NCI-H82 (cell line): ENCODE measurements at places on chromosomes 12 and 14.

DNA sequence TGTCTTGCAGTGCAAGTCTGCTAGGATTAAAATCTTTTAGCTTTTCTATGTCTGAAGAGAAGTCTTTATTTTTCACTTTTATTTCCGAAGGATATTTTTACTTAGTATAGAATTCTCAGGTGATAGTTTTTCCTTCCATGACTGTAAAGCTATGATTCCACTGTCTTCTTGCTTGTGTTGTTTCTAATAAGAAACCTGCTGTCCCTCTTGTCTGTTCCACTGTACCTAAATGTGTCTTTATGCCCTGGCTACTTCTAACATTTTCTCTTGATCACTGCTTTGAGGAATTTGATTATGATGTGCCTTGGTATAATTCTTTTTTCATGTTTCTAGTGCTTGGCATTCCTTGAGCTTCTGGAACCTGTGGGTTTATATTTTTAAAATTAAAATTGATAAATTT lies 228.7 kb downstream of the CACNA1C start:
- DNase-seq, result no peak

- no peak for DNase-seq
Measured at GRCh38 chr14:103132381-103133209, 9.3 kb downstream of the TNFAIP2 start.

GRCh38 chr12:27344246-27344645 lies 11.6 kb downstream of the BMAL2 start:
- DNase-seq, result peak; percentile 96

GRCh38 chr12:39144613-39145061 lies 239.2 kb upstream of the CPNE8 start:
- no peak for DNase-seq

- DNase-seq, result no peak
Measured at GRCh38 chr12:65308006-65308405, 29.5 kb downstream of the MSRB3 start.

- DNase-seq, result peak; percentile 49
Measured at GRCh38 chr12:123389560-123390351, 5.8 kb downstream of the KMT5A start.

- no peak for DNase-seq
Measured at GRCh38 chr12:52280796-52281560, 6.5 kb downstream of the KRT86 start.
